NCI-H1930 (cell line): ENCODE measurements at places on chromosomes 12 and 14.

DNA sequence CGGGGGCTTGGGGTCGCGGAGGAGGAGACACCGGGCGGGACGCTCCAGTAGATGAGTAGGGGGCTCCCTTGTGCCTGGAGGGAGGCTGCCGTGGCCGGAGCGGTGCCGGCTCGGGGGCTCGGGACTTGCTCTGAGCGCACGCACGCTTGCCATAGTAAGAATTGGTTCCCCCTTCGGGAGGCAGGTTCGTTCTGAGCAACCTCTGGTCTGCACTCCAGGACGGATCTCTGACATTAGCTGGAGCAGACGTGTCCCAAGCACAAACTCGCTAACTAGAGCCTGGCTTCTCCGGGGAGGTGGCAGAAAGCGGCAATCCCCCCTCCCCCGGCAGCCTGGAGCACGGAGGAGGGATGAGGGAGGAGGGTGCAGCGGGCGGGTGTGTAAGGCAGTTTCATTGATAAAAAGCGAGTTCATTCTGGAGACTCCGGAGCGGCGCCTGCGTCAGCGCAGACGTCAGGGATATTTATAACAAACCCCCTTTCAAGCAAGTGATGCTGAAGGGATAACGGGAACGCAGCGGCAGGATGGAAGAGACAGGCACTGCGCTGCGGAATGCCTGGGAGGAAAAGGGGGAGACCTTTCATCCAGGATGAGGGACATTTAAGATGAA, 630 bp downstream of the FOS start:
- no peak for DNase-seq

DNA sequence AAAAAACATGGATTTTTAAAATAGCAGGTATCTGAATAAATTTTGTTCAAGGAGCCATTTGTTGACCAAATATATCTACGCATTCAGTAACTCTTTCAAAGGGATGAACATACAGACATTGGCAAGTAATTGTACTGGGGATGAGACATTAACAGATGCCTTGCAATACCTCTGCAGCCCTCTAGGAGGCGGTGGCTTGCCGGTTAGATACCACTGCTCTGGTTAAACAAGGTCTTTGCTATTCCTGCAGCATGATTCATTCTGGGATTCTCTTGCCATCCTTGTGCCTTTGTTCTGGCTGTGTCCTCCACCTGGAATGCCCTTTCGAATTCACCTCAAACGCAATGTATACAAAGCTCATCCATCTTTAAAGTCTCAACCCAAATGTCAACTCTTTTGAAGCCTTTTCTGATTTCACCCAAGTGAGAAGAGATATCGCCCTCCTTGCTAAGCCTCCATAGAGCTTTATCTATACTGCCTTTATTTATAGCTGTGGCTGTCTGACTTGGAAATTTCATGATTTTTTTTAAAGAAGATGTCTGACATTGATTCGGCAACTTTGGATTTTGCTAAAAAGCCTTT, 131.0 kb upstream of the SRRM4 start:
- no peak for DNase-seq

DNA sequence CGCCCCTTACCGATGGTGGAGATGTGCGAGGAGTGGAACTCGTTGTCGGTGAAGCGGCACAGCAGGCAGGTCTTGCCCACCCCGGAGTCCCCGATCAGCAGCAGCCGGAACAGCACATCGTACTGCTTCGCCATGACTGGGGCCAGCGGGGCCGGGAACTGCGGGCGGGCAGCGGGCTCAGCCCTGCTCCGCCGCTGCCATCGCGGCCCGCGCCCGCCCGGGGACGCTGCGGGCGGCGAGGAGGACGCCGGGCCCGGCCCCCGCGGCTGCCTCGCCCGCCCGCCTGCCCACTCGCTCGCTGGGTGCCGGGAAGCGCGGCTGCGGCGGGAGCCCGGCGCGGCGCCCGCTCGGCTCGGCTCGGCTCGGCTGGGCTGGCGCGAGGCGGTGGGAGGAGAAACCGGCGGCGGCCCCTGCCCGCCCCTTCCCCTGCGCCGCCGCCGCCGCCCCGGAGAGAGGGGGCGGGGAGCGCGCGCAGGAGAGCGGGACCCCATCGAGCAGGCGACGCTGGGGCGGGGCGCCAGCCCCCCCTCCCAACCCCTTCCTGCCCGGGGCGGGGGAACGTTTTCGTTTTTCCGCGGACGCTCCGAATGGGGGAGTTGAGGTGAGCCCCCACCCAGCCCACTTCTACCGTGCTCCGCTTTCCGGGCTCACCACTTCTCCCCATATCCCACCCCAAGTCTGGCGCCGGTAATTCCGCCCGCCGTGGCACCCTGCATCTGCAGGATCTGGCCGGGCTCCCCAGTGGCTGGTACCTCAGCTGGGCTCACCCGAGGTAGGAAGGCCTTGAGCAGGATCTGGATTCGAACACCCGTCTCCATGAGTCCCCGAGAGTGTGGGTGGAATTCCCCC, at the start of gene RAB15:
Gene RAB15 (minus strand): TSS at position 394 of the 849 bp plus-strand sequence. CDS start 260 bp downstream, at position 134.
- DNase-seq: peak; percentile 18

DNA sequence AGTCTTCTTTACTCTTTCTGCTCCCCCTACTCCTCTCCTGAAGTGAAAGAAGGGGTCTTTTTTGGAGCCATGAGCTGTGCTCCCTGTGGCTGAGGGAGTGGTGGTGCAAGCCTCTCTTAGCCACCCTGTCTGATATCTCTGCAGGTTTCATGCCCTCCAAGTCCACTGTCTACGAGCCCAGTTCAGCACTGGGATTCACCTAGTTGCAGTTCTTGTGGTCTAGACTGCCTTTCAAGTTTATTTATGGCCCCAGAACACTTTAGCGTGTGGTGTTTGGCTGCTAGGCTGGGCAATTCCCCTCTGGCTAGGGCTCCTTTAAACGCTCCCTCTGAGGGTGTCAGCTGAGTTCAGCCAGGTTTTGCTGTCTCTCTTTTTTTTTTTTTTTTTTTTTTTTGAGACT, 908.6 kb downstream of the TRHDE start:
- no peak for DNase-seq

GRCh38 chr12:127670294-127670693, 596.7 kb upstream of the TMEM132C start:
- no peak for DNase-seq

DNA sequence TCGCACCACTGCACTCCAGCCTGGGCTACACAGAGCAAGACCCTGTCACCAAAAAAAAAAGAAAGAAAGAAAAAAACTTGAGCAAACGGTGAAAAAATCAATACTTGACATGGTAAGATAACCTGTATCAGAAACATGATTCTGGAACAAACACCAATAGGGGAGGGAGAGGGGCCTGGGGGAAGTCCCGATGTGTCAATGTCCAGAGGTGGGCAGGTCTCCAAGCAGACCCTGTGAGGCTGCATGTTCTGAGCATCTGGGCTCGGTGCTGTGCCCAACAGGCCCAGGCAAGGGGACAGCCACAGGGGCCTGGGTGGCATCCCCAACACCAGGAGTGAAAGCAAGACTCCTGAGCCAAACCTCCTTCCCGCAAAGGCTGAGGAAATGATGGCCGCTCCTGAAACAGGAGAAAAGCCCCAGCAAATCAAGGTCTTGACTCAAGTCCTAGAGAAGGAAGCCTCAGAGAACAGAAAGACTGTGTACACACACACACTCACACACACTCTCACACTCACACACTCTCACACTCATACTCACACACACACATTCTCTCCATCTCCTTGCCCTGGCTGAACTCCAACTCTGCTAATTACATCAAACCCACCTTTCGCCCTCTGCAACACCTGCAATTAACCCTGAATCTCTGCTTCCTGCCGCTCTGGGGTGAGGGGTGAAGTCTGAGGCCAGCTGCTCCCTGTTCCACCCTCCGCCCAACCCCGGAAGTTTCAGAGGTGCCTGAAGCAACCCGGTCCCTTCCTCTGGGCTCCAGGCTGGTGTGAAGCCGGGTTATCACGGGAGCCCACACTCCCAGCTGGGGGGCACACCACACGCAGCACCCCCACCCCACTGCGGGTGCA, 20.4 kb downstream of the CCDC88C start:
- DNase-seq: no peak

GRCh38 chr12:112852127-112852526, 54.6 kb upstream of the OAS1 start:
- DNase-seq: no peak

DNA sequence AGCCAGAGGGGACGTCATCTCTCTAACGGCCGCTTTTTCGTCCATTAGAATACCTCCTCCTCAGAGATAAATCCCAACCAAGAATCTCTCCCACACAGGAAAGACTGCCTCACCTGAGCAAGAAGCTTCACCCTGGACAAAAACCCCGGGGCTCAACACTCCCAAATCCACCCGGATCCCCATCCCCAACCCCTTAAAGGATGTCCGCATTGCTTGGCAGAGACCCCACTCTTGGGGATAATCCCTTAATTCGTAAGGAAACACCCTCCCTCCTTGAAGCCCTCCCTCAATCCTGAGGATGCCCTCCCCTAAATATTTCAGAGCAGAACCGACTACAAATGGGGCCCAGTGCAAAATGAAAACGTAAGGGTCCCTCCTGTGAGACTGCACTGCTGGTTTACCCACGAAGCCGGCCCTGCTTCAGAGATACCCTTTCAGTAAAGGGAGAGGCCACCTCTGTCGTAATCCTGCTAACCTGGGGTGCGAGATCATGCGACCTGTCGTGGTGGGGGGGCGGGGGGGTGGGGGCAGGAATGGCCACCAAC, 655 bp upstream of the DYNLL1 start:
- no peak for DNase-seq

DNA sequence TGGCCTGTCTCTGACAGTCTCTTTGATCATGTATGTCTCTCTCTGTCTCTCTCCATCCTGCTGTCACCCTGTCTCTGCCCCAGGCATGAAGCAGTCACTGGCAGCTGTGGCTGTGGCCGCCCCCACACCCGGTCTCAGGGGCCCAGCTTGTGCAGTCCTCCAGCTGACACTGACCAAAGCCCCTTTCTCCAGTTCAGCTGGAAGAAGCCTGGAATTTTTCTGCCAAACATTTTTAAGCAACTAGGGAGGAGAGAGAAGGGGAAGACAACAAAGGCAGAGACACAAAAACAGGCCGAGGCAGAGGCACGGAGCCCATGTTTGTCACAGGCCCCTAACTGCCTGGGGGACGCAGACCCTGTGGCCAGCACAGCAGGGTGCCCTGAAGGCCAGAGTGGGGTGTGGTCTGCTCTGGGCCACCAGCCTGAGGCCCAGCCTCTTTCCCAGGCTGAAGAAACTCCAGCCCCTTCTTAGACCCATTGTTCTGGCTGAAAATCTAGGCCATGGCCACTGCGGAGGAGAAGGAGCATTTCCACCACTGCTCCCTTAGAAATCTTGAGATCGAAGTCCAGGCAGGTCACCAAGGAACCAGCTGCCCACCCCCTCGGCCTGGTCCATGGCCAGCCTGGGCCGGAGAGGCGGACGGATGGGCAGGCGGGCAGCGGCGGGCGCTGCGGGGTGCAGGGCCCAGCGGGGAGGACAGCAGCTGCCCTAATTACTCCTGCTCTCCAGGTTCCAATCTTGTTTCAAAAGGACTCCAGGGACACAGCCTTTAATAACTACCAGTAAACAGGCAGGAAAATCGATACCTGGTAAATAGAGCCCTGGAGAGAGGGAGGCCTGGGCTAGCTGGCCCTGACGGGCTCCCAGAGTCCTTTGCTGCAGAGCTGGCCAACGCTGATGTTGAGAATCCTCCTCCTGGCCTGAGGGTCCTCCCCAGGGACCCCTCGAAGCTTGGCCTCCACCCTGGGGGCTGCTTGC, 14.9 kb downstream of the DTX1 start:
- DNase-seq: peak; percentile 17

GRCh38 chr14:95197551-95197950, 40.2 kb upstream of the DICER1 start:
- no peak for DNase-seq

GRCh38 chr14:23405516-23406025, 2.5 kb downstream of the MYH6 start:
- no peak for DNase-seq

GRCh38 chr14:90510159-90510558, 113.3 kb downstream of the CALM1 start:
- DNase-seq: no peak

GRCh38 chr12:54053003-54053750, 458 bp upstream of the HOXC4 start:
- DNase-seq: no peak

DNA sequence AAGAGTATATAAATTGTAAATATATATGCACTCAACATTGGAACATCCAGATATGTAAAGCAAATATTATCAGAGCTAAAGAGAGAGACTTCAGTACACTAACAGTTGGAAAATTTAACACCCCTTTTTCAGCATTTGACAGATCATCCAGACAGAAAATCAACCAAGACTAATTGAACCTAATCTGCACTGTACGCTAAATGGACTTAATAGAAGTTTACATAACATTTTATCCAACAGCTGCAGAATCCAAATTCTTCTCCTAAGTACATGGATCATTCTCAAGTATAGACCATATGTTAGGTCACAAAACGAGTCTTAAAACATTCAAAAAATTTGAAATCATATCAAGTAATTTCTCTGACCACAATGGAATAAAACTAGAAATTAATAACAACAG, 229.1 kb upstream of the CLEC14A start:
- DNase-seq: no peak

DNA sequence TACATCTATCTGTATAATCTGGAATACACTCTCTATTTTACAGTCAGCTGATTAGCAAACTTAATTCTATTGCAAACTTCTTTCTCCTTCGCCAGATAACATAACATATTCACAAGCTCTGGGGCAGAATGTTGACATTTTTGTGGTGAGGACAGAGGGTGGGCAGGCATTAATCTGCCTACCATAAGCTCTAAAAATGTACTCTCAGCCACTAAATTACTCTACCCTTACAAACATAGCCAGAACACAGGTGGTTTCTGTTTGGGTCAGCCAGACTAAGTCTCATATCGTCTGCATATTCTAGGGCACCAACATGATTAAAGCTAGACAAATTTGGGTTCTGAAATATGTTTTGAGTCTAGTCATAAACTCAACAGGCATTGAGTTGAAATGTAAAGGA, 90.1 kb downstream of the SLC6A15 start:
- no peak for DNase-seq

GRCh38 chr12:126432780-126433179, 1367.5 kb downstream of the AACS start:
- no peak for DNase-seq

DNA sequence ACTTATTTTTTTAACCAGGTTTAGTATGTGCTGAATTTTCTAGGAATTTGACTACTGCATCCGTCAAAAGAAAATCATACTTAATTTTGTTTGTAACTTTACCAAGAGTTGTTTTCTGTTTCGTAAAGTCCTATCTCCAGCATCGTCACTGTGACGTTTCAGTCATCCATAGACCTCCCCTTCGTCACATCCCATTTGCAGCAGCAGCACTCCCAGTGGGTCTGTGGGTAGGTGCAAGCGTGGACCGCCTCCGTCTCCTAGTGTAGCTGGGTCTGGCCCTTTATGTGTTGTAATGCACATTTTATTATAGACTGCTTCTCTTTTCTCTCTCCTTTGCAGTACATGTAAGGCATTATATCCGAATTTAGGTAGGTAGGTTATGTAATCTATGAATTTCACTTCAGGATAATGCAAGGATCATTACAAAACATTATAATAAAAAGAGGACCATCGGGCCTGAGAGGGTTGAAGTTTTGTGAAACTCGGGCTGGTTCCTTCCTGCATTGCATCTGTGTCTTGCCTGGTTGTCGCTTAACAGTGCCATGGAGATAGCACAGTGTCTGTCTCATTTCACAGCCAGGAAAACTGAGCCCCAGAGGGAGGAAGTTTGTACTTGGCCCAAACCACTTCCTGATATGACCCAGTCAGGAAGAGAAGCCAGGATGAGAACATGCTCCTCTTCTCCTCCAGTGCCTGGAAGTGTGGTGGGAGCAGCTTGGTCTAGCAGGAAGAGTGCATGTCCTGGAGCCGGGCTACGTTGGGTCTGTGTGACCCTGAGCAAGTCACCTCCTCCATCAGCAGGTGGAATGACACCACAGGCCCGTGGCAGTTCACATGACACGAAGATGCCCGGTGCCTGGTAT, 41.3 kb downstream of the EVL start:
- DNase-seq: no peak
